ENCODE measurements at places on chromosomes 7 and 10.
A peak's percentile ranks its signal among the peaks of the same experiment; 100 is the strongest.

- no peak for DNase-seq
Observed at GRCh38 chr10:31350891-31351290, 31.9 kb downstream of the ZEB1 start.

GRCh38 chr10:75197906-75198305 lies 12.7 kb upstream of the VDAC2 start:
- no peak for DNase-seq

GRCh38 chr10:69802424-69803161 lies 887 bp downstream of the COL13A1 start:
- DNase-seq, result no peak

DNA sequence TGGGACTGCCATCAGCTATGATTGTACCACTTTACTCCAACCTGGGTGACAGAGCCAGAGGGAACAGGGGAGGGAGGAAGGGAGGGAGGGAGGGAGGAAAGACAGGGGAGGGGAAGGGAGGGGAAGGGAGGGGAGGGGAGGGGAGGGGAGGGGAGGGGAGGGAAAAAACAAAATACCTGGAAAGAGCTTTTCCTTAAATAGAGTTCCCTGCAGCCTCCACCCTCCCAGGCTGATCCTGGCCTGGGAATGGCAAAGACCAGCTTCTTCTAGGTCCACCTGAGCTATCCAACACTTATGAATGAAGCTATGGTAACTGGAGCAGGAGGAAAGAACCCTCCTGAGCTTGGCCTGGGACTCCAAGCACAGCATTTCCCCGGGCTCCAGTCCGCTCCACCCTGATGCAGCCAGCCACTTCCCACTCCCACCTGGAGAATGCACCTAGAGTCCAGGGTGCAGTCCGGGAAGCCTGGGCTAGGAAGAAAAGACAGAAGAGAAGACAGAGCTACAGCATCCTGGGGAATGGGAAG lies 66.1 kb downstream of the GRID1 start:
- no peak for DNase-seq

DNA sequence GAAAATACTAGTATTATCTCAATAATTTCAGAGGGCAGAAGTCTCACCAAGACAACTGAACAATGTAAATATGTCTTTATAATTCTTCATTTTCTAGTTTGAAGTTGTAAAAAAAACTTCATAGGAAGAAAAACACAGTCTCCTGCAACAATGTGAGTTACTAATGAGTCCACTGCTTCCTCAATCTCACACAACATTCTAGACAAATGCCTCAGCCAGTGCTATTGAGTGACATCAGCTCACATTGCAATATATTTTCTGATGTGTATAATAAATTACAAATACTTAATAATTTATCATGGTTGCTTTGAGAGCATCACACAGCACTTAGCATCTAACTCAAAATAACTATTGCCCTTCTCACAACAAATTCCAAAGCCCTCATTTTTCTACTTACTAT lies 321.2 kb downstream of the GRM8 start:
- DNase-seq, result no peak

DNA sequence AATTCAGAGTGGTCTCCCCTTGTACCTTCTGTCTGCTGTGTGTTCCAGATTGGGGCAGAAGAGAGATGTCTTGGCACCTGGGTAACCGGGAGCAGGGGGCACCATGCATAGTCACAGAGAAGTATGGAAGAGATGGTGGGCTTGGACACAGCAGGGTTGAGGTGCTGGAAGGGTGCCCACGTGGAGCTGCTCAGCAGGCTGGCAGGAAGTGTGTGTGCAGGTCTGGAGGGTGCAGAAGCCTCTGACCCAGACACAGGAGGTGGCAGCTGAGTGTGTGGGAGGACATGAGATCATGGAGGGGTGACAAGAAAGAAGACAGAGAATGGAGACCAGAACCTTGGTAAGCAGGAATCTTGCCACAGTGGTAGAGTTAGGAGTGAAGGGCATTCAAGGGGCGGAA lies 42.3 kb upstream of the DUSP5 start:
- no peak for DNase-seq

GRCh38 chr10:2246747-2247146 lies 509.4 kb upstream of the ADARB2 start:
- DNase-seq, result no peak

DNA sequence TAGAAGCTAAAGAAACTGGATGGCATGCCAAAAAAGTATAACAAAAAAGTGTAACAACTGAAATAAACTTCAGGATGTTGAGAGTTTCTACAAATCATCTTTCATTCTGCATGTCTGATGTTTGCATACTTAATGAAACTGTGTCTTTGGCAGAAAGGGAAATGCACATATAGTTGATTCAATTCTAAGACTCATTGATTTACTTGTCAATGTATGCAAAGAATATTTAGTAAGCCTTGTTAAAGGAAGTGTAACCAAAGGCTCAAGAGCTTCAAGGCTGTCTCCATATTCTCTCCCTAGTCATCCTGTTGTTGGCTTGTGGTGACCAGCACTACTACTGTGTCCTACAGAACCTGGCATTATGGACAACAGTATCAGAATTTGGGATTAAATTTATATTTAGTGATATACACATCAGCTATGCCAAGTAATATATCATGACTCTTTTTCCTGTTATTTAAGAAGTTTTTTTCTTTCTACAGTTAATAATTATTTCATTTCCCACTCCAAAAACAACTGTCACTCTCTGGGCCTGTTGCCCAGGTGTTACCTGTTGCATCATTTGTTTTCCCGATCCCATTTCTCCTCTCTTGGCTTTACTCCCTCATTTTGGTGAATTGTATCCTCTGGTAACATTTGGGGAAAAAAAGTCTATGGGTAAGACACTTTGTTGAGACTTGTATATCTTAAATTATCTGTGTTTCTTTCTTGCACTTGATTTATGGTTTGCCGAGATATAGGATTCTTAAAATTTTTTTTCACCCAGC lies 226.6 kb upstream of the BMPER start:
- no peak for DNase-seq

- no peak for DNase-seq
Observed at GRCh38 chr7:16581286-16581685, 54.7 kb downstream of the LRRC72 start.

DNA sequence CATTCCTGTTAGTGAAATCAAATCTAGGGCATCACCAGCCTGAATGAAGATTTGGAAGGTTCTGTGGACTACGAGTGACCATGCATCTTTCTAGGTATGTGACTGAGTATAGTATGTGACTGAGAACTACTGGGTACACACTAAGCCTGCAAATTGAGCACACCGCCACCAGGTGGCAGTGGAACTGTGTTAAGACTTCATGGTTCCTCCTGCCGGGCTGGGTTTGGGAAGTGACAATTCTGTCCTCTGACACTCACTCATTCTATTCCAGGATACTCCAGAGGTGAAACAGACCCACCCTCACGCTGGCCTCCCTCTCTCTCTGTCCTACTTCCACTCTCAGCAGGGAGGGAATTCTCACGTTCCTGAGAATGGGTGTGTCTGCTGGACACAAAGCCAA lies 84.0 kb upstream of the TMEM248 start:
- DNase-seq, result no peak

DNA sequence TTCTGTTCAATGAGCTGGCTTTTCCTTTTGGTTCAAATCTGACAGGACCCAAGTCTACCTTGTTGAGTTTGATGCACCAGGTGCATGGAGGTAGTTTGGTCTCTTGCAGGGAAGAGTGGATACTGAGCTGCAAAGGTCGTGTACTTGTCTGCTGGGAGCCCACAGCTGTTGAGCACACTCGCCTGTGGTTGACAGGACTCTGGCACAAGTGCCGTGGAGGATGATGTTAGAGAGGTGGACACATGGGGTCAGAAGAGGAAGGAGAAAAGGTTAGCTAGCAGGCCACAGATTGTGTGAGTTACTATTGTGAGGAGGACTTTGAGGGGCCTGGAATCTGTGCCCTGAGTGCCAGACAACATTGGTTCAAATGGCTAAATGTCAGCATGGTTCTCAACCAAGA lies 197.3 kb downstream of the CREB5 start:
- no peak for DNase-seq

- DNase-seq, result peak; percentile 44
Observed at GRCh38 chr7:6637544-6638229, 569 bp downstream of the ZNF316 start.

DNA sequence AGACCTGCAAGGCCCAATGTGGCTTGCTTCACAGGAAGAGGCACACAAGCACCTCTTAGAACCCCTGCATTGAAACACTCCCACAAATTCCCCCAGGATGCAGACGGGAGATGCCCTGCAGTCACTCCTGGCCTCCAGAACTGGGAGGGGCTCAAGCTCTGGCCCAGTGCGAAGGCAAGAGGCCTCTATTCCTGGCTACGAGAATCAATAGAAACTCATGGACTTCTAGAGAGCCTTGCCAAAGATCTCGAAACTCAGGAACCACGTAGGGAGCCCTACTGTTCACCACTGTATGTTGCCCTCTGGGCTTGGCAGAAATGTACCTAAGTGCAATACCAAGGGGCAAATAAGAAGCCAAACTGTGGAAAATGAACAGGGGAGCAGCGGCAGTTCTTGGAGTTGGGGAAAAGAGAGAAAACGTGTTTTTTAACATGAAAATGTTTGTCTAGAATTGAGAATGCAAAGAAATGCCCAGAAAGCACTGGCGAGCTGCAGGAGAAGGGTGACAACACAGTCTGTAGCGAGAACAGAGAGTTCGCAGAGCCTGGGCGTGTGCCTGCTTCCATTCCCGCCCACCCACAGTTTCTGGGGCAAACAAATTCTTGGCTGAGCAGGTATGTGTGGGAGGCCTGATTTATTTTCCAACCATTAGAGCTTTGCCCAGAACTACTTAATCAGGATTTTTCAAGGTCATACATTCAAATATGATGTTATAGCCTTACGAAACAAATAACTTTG lies 260.5 kb upstream of the KLF14 start:
- no peak for DNase-seq

DNA sequence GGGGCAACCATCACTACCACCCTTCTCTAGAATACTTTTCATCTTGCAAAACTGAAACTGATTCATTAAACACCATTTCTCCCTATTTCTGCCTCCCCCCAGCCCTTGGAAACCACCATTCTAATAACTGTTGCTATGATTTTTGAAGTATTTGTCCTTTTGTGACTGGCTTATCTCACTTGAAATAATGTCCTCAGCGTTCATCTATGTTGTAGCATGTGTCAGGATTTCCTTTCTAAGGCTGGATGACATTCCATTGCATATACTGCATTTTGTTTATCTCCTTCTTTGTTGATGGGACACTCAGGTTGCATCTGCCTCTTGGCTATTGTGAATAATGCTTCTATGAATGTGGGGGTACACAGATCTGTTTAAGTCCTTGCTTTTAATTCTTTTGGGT lies 327.6 kb upstream of the ZNF32 start:
- no peak for DNase-seq

- no peak for DNase-seq
Observed at GRCh38 chr10:71276873-71277272, 42.2 kb upstream of the SLC29A3 start.

- no peak for DNase-seq
Observed at GRCh38 chr7:72391821-72392377, 20.2 kb downstream of the CALN1 start.

Data from T-helper 9 cell (primary cell).